Suppressor macrophage treated with lipopolysaccharide for 4 hours (primary cell): ENCODE measurements at places on chromosomes 5 and 9.

- DNase-seq: no peak
Observed at GRCh38 chr5:173047838-173048105, 8.4 kb upstream of the CREBRF start.

DNA sequence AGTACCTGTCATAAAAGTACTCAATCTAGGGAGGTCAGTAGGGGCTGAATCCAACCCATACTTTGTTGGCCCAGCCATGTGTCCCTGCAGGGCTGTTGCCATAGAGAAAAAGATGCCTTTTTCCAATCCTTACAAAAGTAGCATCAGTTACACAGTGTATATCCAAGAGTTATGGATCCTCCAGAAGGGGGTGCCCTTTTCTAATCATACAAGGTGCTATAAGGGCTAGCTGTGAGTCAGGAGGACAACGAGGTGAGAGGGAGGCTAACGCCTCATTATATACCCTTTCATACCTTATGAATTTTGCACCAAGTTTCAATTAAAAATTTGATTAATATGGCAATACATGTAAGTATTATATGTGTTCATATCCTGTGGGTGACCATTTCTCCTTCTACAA, 4.8 kb downstream of the KIAA0825 start:
- no peak for DNase-seq

GRCh38 chr5:171954721-171955120, 51.7 kb downstream of the FBXW11 start:
- no peak for DNase-seq

DNA sequence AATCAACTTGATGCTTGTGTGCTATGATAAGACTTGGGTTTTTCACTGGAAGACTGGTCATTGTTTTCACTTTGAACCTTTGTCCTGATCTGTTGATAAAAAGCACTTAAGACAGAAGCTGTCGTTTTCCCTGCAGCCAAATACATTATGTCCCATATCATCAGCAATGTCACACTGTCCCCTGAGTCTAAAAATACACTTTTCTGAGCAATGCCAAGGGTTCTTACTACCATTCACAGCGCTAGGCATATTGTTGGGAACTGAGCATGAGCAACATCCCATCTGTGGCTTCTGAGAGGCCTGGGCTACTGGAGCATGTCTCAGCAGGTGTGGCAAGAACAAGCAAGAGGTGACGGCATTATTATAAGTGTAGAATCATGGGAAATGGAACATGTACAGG, 81.8 kb downstream of the SEMA6A start:
- DNase-seq: no peak
